ENCODE measurements at places on chromosomes 13 and 19.

- DNase-seq: no peak
Measured at GRCh38 chr19:11131471-11131870, 24.1 kb downstream of the SPC24 start.

GRCh38 chr19:5987077-5987818 is 9.3 kb upstream of the RANBP3 start:
- DNase-seq: peak; percentile 60

DNA sequence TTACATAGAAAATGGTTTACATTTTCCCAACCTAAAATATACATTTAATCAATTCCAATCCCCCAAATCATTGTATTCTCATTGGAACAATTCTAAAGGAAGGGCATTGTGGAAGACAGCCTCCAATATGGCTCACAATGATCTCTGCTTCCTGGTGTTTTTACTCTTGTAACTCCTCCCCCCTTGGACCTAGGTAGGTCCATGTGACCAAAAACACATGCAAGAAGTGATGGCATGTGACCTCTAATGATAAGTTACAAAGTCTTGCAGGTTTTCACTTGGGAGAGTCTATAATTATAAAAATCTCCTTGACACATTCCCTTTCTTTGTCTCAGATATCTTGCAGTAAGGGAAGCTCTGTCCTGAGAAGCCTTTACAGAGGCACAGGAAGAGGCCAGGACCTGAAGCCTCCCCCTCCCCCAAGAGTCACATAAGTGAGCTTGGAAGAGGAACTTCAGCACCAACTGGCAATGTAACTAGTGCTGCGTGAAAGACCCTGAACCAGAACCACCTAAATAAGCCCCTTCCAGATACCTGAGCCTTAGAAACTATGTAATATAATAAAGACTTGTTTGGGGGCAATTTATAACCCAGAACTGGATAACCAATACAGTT is 816.2 kb upstream of the ATXN8OS start:
- DNase-seq: no peak

DNA sequence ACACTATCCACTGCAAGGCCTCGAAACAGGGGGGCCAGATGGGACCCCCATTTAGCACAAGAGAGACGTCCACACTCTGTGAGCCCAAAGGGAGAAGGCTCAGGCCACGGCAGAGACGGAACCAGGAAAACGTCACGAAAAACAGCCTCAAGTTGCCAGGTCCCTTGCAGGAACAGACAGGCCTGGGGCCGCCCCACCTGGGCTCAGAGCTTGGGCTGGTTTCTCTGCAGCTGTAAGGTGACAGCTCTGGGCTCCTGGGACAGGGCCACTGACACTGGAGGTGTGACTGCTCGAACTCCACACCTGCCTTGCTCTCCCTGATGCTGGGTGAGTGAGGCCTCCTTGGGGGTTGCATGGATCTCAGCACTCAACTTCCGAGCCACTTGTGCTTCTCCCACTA is 3.2 kb downstream of the ZNF787 start:
- no peak for DNase-seq

DNA sequence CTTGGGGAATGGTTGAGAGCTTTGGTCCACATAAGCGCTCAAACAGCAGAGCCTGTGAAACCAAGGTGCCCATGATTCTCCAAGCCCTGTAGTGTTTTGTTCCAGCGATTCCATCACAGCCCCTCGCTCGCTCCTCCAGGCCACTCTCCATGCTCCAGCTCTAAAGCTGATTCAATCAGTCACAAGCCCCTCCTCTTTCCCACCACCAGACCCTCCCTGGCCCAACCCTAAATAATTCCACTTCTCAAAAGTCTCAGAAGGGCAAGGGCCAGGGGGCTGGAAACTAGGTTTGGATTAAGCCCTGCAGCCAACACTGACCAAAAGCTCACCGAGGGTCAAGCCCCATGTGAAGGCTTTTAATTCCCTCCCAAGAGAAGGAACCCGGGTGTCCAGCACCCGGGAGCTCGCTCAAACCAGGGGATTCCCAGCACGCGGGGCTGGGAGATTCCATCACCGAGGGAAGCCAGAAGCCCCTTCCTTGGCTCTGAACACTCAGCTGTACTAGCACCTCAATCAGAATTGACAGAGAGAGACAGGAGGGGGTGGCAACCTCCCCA is 1.5 kb downstream of the ZNF296 start:
- DNase-seq: no peak

DNA sequence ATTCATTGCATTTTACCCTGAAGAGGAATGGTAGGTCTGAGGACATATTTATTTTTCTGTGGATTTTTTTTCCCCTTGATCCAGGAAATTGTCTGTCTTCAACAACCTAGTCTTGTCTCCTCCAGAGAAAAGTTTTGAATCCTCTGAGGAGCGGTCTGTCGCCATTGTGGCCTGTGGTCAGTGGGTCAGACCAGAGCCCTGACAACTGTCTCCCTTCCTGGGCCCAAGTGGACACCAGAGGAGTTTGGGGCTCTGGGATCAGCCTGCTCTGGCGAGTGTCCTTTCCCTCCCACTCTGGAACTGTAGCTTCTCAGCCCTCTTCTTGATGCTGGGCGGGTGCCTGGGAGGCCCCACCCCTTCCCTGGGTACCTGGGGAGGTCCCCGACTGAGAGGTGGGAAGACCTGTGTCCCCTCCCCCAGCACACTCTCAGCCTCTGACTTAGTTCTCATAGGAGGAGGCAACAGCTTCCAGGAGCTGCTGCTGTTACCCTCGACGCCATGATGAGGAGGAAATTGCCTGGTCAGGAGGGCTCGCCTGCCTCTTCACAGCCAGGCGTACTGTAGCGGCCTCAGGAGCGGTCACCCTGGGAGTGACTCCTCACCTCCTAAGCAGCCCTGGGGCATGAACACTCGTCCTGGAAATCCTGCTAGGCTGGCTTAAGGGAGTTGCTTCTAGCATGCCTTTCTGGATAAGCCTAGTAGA is 110.3 kb downstream of the GGACT start:
- DNase-seq: no peak

GRCh38 chr13:113411216-113412023 is 41.9 kb downstream of the ADPRHL1 start:
- no peak for DNase-seq

DNA sequence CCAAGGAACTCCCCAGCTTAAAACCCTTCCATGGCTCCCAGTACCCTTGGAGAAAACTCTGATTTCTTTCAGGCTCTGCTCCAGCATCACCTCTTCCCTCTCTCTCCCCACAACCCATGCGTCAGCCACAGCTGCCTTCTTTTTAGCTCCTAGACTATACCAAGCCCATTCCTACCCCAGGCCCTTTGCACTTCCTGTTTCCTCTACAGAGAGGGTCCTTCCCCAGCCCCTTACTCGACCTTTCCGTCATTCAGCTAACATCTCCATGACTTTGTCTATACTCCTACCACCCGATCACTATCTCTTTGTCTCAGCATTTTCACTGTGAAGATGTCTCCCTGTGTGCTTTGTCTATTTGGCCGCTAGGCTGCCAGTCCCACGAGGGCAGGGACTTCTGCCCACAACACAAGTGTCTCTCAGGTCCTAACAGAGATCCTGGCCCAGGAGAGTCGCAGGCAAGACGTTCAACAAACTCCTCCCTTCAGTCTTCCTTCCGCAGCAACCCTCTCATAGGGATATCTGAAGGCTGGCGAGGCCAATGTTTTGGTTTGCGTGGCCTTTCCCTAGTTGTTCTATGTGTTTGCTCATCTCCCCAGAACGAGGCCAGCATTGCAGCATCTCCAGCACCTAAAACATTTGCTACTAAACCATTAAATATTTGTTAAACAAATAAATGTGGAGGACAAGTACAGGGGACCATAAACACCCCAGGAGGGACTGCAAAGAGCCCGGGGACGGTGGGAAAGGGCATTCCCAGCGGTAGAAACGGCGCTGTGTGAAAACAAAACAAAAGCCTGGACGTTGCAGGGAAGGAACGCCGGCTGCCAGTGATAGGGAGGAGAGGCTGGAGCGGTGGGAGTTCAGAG is 816 bp downstream of the CCNP start:
- no peak for DNase-seq

- no peak for DNase-seq
Measured at GRCh38 chr19:48695743-48696352, at the start of gene FUT2. FUT2 (plus strand) TSS chr19:48695971; CDS start chr19:48702957, 6,986 bp downstream.

DNA sequence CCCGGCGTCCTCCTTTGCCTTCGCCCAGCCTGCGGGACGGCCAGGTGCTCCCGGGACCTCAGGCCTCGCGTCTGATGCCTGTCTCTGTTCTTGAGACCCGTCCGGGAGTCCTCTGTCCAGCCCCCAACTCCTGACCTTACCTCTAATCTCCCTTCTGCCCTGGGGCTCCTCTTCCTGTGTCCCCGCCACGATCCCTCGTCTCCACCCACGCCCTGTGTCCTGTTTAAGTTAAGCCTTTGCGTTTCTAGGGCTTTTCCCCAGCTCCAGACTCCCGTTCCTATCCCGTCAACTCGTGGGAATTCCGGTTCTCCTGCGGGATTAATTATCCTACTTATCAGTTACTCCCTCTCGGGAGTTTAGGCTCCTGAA is 686 bp downstream of the LENG8 start:
- no peak for DNase-seq

- DNase-seq: no peak
Measured at GRCh38 chr13:74986609-74987008, 495.4 kb downstream of the TBC1D4 start.

DNA sequence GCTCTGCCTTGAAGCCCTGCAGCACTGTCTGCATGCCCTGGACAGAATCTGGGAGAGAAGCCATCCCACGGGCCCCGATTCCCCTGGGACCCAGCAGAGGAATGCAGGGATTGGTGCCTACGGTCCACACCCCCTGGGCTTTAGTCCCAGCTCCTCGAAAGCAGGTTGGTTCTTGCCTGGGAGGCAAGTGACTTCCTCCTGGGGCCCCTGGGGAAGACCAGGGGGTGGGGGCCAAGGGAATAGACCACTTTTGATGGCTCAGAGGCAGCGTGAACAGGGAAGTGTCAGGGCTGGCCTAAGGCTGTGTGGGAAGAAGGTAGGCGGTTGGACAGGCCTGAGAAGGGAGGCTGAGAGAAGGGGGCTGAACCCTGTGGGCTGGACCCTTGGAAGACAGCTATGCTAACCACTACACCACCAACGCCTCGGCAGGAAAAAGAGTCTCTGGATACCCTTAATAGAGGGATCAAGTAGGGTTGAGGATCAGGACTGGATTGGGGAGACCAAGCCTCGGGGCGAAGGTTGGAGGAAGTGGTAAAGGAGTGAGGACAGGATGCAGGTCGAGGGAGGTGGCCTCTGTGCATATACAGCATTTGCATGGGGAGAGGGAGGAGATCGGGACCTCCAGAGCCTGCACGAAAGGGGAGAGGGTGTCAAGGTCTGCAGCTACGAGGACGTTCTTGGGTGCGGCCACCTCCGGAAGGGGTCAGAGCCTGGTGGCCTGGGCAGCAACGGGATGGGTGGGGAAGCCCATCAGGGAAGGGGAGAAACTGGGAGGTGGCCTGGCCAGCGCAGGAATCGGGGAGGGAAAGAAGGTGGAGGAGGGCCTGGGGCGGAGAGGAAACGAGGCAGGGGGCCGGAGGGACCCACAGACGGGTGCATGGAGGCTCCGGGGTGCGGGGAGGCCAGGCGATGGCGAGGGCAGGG is 709 bp downstream of the DPP9 start:
- no peak for DNase-seq

DNA sequence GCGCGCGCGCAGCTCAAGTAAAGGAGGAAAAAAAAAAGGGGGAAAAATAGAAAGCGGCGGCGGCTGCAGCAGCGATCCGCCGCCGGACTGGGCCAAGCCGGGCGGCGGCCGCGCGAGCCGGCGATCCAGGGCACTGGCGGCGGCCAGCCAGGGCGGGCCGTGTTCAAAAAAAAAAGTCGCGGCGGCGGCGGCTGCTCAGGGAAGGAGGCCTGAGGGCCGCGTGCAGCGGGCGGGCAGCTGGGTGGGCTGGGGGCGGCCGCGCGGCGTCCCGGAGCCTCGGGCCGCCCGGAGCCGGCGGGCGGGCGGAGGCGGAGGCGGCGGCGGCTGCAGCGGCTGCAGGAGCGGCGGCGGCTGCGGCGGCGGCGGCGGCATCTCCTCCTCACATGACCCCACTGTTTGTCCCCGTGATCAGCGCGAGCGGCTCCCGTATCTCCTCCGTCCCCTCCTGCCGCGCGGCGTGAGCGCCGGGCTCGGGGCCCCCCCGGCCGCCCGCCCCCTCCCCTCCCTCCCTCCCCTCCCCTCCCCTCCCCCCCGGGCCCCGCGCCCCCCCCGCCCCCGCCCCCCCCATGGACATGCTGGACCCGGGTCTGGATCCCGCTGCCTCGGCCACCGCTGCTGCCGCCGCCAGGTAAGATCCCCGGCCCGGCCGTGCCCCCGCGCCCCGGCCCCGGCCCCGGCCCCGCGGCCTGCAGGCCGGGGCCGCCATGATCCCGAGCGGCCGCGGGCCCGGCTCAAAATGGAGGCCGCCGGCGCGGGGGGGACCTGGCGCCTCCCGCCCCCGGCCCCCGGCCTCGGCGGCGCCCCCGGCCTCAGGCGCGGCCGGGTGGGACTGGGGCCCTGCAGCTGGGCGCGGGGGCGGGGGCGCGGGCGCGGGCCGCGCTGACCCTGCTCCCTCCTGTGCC is at the start of gene USF2:
TSS of gene USF2 (plus strand) at position 427 of the 902 bp plus-strand sequence. CDS start at position 567, 140 bp downstream.
- peak; percentile 43 for DNase-seq

DNA sequence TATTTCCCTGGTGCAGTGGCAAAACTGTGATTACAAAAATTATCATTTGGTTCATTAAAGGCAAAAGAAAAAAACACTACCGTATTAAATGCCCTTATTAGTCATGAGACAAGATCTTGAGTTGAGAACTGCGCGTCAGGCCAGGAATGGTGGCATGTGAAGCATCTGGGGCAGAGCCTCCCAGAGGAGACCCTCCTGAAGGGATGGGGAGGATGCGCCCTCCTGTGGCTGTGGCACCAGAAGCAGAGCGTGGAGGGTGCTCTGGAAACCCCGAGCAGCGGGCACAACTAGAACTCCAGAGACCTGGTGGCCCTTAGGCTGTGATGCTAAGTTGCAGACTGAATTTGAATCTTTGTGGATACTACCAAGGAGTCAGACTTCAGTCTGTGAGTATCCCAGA is 11.5 kb downstream of the CUL4A start:
- DNase-seq: no peak

DNA sequence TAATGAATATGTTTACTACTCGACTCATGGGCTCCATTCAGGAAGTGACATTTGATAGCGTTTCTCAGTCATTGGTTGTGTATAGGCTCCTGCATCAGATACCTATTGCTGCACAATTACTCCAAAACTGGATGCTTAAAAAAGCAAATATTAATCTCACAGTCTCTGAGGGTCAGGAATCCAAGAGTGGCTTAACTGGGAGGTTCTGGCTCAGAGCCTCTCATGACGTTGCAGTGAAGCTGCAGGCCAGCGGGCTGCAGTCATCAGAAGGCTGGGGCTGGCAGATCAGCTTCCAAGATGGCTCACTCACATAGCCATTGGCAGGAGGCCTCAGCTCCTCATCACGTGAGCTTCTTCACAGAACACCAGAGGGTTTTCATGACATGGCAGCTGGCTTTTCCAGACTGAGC is 525.1 kb upstream of the NBEA start:
- no peak for DNase-seq

- no peak for DNase-seq
Measured at GRCh38 chr19:4087787-4088679, 21.3 kb upstream of the ZBTB7A start.

GRCh38 chr13:106036870-106037269 is 498.6 kb downstream of the EFNB2 start:
- DNase-seq: no peak

Data from activated T-helper 9 cell treated with anti-CD3 and anti-CD28 coated beads, Interleukin-2, amount 50 U/mL, for 16 hours (primary cell).